ENCODE measurements at places on chromosomes 2 and 18. TPM values are rescaled to one million over a fixed set of nuclear protein-coding genes. Genes with fewer than 3 reads are reported as not detected.

- no peak for DNase-seq
These were observed 33.3 kb upstream of the MAT2A start for GRCh38 chr2:85505551-85506238.

GRCh38 chr2:55519938-55520885, 694 bp downstream of the CFAP36 start:
- no peak for DNase-seq

DNA sequence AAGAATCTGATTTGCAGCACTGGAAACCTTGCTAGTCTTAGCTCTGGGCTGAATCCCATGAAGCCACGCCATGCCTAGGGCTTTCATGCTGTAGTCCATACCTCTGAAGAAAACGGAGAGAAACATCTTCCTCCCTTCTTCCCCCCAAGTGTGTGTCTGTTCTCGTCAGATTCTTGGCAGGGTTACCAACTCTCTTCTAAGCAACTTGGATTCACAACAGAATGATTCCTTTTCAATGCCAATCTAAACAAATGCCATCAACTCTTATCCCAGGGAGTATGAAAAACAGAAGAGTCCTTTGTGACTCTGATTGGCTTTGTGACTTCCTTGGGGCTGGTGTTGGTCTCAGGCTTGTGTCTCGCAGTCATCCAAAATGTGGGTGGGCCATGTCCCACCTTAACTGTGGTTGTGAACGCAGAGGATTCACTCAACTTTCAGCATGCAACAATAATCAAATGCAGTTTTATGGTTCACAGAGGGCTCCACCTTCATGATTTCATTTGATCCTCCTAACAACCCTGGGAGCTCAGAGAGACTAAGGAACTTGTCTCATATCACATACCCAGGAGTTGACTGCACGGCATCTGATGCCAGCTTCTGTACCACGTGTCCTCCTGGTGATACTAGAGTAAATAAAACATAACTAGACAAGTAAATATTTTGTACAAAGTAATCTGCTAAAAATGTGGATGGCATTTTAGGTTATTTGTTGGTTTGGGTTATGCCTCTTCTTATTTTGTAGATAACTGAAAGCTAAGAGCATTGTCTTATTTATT, 186.0 kb upstream of the TNP1 start:
- no peak for DNase-seq

DNA sequence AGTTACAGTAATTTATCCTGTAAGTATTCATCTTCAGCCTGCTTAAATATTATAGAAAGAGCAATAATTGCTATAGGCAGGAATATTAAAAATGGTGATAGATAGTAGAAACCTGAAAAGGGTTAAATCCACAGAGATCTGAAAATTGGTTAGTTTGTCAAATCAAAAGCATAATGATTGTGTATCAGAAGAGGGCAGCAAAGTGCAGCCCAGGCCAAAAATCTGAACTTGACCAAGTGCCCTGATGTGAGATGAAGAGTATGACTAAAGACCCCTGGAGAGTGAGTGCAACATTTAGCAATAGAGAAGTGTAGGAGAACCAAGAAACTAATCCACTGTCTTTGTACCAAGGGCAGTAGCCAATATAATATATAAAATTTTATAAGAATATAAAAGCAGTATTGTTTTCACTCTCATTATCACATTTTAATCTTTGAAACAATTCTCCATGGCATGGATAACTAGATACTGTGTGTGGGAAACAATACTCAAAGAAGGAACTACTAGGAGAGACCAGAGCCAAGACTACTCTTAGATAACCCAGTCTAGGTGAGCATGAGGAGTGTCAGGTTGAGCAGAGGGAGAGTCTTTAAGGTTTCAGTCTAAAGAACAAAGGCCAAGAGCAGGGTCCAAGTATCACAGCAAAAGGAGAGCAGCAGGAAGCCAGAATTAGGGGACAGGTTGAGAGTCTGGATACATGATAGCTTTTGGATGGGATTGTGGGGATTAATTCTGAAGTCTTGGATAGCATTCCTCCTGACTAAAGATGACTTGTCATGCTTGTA, 148.7 kb downstream of the CALCRL start:
- no peak for DNase-seq

- DNase-seq: no peak
These were observed 220.2 kb upstream of the CCDC68 start for GRCh38 chr18:55179425-55179824.

The DSG1 gene
- total RNA-seq: not detected
